Astrocyte of the hippocampus (primary cell): ENCODE measurements at places on chromosomes 3 and 15.

GRCh38 chr15:64985366-64986033 is 4.2 kb downstream of the SPG21 start:
- DNase-seq: no peak

DNA sequence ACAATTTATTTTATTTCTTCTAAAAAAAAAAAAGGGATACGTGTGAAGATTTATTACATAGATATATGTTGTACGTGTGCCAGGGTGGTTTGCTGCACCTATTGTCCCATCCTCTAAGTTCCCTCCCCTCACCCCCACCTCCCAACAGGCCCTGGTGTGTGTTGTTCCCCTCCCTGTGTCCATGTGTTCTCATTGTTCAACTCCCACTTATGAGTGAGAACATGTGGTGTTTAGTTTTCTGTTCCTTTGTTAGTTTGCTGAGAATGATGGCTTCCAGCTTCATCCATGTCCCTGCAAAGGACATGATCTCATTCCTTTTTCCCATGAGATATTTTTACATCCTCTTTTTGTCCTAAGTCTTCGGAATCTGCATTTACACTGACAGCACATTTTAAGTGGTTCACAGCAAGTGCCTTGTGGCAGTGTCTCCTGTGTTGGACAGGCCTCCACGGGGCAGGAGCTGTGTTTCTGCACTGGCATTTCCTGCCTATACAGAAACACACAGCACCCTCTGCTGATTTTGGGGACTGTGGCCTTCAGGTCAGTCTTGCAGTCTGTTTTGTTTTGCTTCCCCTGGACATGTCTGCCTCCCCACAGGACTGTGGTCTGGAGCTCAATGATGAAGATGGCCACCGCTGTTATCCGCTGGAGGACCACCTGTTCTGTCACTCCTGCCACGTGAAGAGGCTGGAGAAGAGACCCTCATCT is 12.7 kb upstream of the SACM1L start:
- no peak for DNase-seq

DNA sequence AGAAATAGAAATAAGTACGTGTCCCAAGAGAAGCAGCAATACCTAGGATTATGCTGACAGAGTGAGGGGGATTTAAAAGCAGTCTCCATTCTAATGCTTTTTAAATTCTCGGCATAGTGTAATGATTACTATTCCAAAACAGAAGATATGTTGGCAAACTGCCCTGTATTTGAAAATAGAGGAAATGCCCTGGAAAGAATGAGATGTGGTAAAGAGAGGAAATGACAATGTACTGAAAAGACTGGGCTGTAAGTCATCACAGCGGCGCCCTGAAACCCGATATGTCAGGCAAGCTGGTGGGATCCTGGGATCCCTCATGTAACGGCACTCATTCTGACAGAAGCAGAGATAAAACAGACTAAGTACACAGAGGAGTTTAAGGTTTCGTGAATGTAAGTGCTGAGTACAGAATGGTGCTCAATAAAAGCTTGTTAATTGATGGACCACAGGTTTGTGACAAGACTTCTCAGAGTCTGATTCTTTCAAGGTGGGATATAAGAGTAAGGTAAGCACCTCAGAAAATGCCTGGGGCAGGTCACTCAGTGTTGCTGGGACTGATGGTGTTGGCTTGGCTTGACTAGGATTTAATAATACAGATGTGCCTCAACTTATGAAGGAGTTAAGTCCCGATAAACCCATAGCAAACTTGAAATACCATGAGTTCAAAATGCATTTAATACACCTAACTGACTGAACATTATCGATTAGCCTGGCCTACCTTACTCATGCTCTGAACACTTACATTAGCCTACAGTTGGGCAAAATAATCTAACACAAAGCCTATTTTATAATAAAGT is 91.4 kb downstream of the NFKBIZ start:
- DNase-seq: peak; percentile 88

GRCh38 chr3:132966374-132966773 is 71.8 kb upstream of the TMEM108 start:
- no peak for DNase-seq

- DNase-seq: no peak
These were observed 7.6 kb downstream of the PLXNB1 start for GRCh38 chr3:48422272-48422671.

GRCh38 chr15:73539212-73540128 is 93.7 kb downstream of the NPTN start:
- no peak for DNase-seq

DNA sequence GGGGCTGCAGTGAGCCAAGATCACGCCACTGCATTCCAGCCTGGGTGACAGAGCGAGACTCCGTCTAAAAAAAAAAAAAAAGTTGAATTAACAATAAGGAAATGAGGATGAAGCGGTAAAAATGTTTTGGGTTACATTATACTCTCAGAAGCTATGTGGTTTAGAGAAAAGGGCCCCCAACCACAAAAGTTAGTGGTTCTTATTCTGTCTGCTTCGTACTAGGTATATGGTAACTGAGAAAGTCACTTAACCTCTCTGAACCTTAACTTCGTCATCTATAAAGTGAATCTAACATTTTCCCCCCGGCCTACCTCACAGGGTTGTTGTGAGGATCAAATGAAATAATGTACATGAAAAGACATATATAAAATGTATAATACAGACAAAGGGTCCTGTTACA is 38.4 kb upstream of the EHHADH start:
- no peak for DNase-seq

DNA sequence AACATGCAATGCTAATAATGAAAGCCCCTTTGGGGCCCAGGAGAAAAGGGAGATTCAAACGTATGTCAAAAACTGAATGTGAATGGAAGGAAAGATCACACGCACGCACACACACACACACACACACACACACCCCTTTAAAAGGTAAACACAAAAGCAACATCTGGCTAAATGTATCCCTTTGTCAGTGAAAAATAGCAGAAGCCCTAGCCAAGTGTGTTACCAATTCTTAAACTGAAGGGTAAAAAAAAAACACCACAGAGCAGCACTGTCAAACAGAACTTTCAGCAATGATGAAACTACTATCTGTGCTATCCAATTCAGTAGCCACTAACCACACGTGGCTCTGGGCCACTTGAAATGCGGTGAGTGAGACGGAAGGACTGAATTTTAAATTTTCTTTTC is 4.9 kb downstream of the RFTN1 start:
- peak; percentile 66 for DNase-seq

DNA sequence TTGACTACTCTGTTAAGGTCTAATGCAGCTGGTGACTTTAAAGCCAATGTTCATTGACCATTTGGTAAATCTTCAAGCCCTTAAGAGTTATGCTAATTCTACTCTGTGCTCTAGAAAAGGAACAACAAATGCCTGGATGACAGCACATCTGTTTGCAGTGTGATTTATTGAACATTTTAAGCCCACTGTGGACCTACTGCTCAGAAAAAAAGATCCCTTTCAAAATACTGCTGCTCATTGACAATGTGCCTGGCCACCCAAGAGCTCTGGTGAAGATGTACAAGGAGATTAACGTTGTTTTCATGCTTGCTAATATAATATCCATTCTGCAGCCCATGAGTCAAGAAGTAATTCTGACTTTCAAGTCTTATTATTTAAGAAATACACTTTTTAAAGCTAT is 110.8 kb downstream of the TBC1D5 start:
- no peak for DNase-seq

GRCh38 chr15:55588070-55588814 is at the start of gene PYGO1:
PYGO1 (minus strand) TSS chr15:55588345; CDS start chr15:55587883, 462 bp downstream.
- peak; percentile 88 for DNase-seq

- DNase-seq: no peak
These were observed 77.6 kb downstream of the DAPK2 start for GRCh38 chr15:63968700-63969099.

DNA sequence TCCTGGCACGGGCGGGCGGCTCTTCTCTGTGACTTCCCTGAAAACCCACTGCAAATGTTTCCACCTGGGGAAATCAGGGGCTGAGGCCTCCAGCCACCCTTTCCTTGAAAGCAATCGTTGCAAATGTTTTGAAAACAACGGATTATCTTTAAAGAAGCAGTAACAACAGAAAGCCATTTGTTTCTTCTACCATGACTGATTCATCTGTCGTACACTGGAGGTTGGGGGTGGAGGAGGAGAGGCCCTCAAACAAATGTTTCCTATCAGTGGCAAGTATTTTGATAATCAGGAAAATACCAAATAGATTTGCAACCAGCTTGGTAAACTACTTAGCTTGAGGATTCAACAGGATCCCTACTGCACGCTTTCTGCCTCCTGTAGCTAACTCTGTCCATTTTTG is 114.9 kb downstream of the PDZRN3 start:
- DNase-seq: no peak

DNA sequence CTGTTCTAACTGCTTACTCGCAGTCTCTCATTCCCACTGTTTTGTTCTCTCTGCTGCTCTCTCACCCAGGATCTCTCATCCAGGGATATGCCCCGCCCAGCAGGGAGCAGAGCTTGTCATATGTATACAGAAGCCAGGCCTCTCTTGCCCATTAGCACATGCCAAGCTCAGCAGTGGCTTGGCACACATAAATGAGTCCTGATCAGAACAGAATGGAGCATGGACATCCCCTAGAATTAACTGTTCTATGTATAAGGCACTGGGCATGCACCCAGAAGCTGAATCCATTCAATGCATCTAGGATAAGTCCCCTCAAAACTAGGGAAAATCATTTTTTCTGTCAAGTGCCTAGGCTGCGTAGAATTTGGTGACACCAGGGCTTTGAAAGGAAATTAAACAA is 61.6 kb downstream of the IGSF11 start:
- DNase-seq: no peak

DNA sequence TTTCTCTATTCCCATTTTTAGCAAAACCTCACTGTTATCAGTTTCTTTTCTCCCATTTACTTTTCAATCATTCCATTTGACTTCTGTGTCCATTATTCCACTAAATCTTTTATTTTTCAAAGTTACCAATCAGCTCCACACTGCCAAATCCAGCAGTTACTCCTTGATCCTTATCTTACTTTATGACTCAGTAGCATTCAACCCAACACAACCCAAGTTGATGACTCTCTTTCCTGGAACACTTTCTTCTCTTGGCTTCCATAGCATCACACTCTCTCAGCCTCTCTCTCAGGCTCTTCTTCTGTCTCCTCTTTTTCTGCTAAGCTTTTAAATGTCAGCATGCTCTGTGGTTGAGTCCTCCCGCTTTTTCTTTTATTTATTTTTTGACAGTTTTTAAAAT is 36.3 kb downstream of the RASGRP1 start:
- peak; percentile 68 for DNase-seq

- peak; percentile 56 for DNase-seq
These were observed 49.3 kb downstream of the TMOD3 start for GRCh38 chr15:51878446-51879386.

GRCh38 chr15:67411486-67411885 is 109.4 kb upstream of the C15orf61 start:
- no peak for DNase-seq

DNA sequence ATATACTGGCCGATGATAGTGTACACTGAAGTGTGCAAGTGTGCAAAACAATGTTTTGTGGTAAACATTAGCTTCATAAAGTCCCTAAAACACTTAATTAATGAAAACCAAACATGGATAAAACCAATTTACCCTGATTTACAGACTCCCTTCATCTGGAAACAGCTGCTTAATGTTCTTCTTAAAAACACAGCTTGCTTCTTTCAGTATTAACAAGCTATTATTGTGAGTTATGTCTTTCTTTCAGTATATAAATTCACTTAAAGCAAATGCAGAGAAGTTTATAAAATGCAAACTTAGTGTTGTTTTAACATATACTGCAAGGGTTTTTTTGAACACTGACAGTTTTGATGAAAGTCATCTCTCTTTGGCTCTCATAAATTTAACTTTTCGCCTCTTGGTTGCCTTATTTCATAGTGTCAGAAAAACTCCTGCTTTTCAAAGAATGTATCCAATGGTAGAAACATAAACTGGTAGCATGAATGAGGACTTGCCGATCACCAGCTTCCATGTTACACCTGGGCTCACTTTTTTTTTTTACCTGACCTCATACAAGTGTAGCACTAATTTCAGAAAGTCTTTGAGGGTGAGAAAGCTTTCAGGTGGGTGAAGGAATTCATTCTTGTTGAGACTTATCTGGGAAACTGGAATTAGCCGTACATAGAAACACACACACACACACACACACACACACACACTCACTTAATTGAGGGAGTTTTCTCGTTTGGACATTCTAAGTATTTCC is 532.2 kb downstream of the ROBO2 start:
- DNase-seq: no peak

- no peak for DNase-seq
These were observed 21.7 kb downstream of the LRRK1 start for GRCh38 chr15:100940767-100941379.

GRCh38 chr3:196181127-196181546 is 30.1 kb downstream of the ZDHHC19 start:
- DNase-seq: no peak

GRCh38 chr3:98233468-98233867 is 30.6 kb upstream of the OR5H6 start:
- DNase-seq: no peak

GRCh38 chr3:132756108-132756650 is 34.0 kb upstream of the NPHP3 start:
- peak; percentile 58 for DNase-seq

DNA sequence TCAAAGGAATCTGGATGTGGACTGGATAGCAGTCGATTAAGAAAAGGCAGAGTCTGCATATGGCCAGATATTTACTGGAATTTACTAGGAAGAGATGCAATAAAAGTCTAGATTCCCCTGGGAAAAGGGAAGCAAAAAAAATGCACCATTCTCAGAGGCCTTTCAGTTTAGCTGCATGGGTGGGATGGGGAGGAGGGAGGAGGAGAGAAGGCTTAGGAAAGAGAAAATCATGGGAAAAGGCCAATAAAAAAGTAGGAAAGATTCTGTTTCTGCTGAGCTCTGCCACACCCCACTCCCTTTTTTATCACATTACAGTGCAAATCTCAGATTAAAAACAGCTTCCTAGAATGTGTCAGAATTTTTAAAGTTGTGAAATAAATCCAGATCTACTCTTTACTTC is 103.6 kb downstream of the ADAMTS9 start:
- DNase-seq: no peak

- no peak for DNase-seq
These were observed 599.5 kb upstream of the KCNMB2 start for GRCh38 chr3:177936721-177937120.

GRCh38 chr3:135136361-135137100 is 341.5 kb downstream of the EPHB1 start:
- DNase-seq: no peak

DNA sequence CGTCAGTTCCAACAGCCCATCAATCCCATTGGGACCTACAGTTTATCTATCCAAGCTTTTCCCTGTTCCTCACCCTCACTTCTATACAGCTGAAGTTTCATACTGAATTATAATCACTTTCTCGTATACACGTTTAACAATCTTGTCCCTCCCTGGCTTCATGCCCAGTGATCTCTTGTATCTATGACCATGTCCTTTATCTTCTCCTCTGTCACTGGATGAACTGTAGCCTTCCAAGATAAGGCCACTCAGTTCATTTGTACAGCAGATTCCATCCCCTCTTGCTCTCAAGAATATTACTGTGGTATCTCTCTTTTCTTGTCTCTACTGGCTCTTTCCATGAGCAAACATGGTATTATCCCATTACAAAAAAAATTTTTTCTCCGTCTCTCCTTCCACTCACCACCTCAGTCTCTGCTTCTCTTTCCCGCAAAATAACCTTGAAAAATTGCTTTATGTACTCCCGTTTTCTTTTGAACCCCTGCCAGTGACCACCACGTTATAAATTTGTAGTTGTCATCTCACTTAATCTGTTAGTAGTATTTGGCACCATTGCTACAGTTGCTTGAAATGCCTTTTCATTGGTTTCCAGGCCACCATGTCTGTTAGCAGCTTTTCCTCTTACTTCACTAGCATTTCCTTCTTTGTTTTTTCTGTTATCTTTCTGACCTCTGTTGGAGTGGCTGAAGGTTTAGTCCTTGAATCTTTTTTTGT is 9.4 kb downstream of the CTNNB1 start:
- DNase-seq: no peak
